Amniotic epithelial cell (primary cell): ENCODE measurements at places on chromosomes 7 and 10.
A peak's percentile ranks its signal among the peaks of the same experiment; 100 is the strongest.

DNA sequence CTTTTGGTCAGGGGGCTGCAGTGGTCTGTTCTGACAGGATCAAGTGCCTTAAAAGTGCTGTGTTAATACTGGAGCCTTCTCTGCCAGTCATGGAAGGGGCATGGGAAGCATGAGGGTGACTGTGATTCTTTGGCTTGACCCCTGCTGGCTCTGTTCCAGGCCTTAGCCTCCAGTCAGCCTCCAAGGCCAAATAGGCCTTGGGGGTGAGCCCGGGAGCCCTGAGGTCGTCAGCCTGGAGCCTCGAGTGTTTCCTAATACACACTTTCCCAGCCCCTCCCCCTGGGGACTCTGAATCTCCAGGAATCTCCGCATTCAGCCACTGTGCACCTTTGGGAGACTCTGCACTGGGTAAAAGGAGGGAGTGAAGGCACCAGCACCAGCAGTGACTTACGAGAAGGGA lies 10.0 kb downstream of the HKDC1 start:
- no peak for DNase-seq

DNA sequence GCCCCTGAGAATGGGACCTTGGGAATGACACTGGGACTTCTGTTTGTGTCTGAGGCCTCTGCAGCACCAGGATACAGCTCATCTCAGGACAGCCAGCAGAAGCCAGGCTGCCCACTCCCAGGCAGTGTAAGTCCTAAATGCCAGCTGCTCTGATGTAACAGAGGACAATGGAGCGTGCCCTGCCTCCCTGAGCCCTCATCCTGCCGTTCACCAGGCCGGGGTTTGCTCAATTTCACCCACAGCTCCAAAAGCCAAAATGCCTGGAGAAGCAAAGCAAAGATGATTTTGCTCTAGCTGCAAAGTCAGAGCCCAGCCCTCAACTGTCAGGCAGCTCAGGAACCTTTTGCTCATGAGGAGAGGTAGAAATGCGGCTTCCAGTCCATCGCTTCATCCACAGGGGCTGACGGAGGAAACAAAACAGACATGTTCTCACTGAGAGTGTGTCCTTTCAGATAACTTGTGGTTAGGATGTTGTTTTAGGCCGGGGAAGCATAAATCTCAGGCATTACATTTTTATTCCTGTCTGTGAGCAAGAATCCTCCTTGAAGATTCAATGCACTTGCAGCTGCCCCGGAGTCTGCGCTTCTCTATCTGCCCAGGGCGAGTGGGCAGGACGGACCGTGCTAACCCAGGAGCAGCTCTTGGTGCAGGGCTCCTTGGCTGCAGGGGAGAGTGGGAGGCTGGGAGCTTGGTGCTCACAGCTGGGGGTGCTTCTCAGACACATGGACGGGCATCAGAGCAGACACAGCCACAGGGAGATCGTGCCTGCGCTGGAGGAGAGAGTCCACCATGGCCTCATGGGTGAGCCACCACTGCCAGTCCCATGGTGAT lies 83.2 kb upstream of the CHST15 start:
- peak; percentile 15 for DNase-seq

GRCh38 chr7:92586403-92586802 lies 3.8 kb downstream of the FAM133B start:
- DNase-seq: peak; percentile 60

DNA sequence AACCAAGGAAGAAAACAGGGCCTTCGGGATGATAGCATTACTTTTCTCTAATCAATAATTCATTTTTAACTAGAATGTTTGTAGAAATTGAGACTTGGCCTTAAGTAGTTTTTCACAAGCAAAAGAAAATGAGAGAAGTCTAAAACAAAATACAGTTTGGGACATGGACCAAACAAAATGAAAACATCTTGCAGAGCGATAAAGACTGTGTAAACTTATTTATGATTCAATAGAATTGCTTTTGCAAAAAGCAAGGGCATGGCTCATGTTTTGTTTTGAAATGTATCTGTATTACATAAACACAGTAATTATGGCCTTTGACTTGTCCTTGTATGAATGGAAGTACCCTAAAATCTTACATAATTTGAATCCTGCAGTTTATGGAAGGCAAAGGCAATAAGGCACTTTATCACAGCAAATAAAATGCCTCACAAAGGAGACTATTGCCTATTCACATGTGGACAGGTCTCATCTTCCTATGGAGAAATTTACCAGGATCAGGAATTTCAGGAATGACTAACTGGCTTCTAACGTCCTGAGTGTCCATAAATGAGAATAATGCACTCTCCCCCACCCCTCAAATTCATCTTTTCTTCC lies 295.2 kb downstream of the PTEN start:
- DNase-seq: peak; percentile 24

GRCh38 chr10:613271-614138 lies 76.0 kb downstream of the DIP2C start:
- DNase-seq: no peak

- DNase-seq: peak; percentile 89
These were observed 1.2 kb downstream of the KLF6 start for GRCh38 chr10:3783682-3784432.
